ENCODE measurements at places on chromosomes 4 and X.

DNA sequence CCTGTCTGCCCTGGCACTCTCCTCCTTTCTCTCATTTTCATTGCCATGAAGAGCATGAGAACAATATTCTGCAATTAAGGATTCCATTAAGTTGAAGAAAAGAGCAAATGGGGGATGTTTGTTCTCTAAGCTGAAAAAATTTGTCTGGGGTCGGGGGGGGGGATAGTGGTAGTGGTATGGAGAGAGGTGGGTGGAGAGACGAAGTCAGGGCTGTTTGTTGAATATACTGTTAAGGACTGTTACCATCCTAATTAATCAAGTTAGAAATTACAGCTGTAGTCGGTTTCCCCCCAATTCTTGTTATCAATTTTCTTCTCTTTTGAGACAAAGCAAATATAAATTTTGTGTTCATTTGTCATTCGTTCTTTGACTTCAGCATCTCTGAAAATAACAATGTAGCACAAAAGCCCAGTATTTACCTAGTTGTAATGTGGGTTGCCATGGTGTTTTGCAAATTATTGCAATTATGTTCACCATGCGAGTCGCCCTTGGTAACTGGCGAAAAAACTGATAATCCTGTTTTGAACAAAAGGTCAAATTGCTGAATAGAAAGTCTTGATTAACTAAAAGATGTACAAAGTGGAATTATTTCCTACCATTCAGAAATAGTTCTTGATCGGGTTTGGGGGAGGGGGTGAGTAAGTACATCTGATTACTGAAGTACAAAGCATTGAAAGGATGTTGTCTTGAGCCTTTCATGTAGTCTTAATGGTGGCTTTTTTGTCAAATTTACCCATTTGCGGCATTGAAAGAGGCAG is 139.1 kb downstream of the ARX start:
- no peak for DNase-seq

DNA sequence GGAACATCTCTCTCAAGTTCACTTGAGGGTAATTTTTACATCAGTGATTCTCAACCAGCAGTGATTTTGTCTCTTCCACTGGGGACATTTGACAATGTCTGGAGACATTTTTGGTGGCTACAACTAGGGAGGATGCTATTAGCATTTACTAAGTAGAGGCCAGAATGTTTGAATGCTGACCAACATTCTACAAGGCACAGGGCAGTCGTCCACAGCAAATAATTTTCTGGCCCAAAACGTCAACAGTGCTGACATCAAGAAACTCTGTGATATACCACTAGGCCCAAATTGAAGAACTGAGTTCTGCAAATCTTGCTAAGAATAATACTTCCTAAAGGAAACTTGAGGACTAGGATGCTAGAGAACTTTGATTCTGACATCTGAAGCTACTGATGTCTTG is 7.1 kb downstream of the KLKB1 start:
- no peak for DNase-seq

GRCh38 chrX:34112459-34112858 is 19.7 kb downstream of the FAM47A start:
- no peak for DNase-seq

DNA sequence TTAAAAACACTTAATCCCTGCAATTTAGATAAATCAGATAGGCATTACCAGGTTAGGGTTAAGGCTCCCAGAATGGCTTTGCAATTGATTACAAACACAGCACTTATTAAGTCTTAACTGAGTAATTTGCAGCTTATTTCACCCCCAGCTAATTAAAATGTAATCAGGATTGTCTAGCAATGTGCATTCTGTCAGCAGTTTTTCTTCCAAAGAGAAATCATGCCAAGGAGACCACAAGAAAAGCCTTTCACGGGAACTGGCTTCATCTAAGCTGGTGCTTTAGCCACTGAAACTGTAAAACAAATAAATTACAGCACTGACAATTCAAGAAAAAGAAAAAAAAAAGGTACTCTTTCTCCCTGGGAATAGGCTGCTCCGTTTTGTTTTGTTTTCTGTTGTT is 2.1 kb downstream of the ANOS1 start:
- DNase-seq = no peak

GRCh38 chr4:140924761-140925392 is 168.7 kb upstream of the TBC1D9 start:
- no peak for DNase-seq

GRCh38 chr4:6891436-6892170 is 18.0 kb upstream of the TBC1D14 start:
- DNase-seq = peak; percentile 55

GRCh38 chrX:7111518-7111917 is 36.0 kb upstream of the STS start:
- no peak for DNase-seq
